Activated CD4-positive, alpha-beta T cell treated with anti-CD3 and anti-CD28 coated beads, Interleukin-2, amount 50 U/mL, for 48 hours (primary cell): ENCODE measurements at places on chromosomes 13 and 19.

DNA sequence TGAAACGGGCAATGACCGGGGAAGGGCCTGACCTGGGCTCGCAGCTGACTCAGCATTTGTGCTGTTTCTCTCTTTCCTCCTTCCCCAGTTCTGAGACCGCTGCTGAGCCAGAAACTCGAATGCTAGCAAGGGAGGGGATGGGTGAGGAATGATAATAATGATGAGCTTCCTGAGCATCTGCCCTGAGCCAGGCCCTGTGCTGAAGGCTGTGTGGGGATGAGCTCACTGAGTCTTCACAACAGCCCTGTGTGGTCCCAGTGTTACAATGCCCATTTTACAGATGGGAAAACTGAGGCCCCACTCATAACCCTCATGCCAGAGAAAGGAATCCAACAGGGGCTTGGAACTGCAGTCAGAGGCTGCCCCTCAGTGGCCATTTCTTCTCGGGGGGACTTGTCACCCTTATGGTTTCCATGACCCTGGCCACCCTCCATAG lies 8.1 kb downstream of the SULT2B1 start:
- no peak for DNase-seq

DNA sequence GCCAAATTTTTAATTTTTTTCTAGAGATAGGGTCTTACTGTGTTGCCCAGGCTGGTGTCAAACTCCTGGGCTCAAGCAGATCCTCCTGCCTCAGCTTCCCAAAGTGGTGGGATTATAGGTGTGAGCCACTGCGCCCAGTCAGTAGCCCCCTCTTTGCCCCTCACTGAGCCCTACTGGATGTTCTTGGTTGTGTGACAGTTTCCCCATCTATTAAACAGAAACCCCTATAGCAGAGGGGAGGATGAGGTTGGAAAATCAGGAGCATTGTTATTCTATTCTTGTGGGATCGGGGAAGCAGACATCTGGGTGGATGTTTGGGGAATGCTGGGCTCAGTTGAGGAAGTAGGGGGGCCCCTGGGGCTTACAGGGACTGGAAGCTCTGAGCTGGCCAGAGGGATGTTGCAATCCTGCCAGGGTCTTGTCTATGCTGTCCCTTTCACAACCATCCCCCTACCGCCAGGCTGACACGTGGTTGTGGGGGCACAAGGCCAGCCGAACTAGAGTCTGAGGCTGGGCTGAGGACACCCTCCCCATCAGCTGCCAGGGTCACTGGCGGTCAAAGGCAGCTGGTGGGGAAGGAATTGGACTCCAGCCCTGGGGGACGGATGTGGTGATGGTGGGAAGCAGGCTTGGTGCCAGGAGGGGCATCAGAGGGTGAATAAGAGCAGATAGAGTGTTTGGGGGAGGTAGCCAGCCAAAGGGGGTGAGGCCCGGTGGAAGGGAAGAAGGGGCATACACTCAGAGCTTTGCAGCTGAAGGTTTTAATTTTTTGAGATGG lies 10.9 kb downstream of the APOC1 start:
- DNase-seq: no peak

DNA sequence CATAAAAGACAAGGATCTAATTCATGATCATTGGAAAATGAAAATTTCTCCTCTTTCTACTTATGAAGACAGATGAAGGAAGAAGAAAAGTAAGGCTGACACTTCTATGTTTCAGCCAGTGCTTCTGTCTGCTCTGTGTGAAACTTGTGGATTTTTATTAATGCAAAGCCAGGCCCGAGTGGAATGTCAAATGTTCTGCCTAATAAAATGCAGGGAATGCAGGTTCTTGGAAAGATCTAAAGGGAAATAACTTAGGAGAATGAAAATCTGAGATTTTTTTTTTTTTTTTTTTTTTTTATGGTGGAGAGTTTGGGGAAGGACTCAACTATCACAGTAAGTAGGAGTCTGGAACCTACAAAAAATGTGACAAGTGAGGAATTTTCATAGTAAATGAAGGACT lies 1732.3 kb upstream of the SLC10A2 start:
- DNase-seq: no peak

DNA sequence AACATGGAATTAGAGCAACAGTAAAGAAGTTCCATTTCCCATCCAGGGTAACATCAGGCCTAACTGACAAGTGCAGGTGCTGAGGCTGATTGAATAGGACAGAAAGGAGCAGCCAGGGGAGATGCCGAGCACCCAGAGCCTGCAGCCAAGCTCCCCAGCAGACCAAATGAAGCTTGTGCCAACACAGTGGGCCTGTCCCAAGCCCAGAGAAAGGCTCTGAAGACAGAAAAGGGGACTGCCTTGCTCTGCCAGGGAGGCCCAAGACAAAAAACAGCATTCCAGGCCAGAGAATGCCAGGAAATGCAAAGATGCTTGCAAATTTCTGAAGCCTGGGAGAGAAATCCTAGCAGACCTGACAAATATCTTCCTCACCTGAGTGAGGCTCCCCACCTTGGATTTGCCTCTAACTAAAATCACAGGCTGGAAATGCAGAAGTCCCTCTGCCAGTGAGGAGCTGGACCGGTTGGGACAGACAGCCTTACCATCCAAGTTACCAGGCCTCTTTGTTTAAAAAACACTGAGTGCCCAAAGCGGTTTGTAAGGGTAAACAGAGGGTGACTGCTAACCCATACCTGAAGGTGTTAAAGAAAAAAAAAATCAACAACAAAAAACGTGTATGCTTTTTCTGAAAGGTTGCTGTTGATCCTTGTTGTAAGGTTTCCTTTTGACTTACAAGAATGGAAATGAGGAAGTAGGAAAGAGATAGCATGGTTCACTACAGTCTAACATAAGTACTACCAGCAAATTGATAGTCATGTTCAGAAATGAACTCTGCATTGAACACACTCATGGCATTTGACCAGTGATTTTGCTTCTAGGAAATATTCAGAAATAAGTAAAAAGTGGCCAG lies 11.8 kb upstream of the HMGB1 start:
- no peak for DNase-seq

DNA sequence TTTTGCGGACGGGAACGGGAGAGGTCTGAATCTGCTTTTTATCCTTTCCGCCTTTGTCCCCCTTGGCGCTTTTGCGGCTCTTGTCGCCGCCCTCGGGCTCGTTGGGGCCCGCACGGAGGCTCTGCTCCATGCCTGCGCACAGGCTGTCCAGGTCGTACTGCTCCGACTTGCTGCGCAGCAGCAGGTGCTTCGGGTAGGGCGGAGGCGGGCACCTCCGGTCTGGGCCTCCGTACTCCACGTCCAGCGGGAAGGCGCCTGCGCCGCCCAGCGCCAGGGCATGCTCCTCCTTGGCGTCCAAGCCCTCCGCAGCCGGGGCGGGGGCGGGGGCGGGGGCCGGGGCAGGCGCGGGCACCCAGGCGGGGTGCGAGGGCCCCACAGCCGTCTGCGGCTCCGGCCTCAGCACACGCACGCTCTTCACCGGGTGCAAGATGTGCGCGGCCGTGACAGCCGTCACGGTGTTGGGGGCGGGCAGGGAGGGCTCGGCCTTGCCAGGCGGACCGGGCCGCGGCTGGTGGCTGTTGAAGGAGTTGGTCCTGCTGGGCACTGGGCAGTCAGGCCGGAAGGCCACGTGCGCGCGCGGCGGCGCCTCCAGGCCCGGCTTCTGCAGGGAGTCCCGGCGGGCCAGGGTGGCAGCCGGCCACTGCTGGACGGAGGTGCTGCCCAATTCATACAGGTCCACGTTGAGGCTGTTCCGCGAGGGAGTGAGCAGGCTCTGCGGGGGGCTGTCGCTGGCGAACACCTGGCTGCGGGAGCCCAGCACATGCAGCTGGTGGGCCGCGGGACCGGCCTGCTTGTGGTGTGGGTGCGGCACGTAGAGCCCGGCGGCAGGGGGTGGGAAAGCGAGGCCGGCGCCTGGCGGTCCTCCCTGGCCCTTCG lies 73.1 kb downstream of the LATS2 start:
- no peak for DNase-seq

- peak; percentile 68 for DNase-seq
Observed at GRCh38 chr19:48390188-48391099, 907 bp downstream of the KDELR1 start.
